ENCODE measurements at places on chromosomes 3 and 15.
A peak's percentile ranks its signal among the peaks of the same experiment; 100 is the strongest.

- DNase-seq = no peak
Measured at GRCh38 chr3:53109190-53109589, 21.0 kb downstream of the RFT1 start.

- DNase-seq = no peak
Measured at GRCh38 chr3:141723255-141723654, 14.8 kb upstream of the RNF7 start.

DNA sequence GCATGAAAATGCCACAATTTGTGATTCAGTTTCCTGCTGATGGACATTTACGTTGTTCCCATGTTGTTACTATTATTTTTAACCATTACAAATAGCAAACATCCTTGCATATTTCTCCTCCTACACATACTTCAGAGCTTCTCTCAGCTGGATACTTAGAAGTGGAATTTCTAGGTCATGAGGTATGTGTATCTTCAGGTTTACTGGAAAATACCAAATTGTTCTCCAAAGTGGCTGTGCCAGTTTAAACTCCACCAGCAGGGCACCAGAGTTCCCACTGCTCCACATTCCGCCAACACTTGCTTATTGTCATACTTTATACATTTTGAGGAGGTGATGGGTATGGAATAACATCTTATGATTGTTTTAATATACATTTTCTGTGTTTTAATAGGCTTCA is 45.7 kb downstream of the PRR23E start:
- DNase-seq = no peak

GRCh38 chr3:115814778-115815380 is 191.6 kb downstream of the GAP43 start:
- peak; percentile 71 for DNase-seq

- no peak for DNase-seq
Measured at GRCh38 chr3:109187390-109187789, 50.9 kb downstream of the C3orf85 start.

DNA sequence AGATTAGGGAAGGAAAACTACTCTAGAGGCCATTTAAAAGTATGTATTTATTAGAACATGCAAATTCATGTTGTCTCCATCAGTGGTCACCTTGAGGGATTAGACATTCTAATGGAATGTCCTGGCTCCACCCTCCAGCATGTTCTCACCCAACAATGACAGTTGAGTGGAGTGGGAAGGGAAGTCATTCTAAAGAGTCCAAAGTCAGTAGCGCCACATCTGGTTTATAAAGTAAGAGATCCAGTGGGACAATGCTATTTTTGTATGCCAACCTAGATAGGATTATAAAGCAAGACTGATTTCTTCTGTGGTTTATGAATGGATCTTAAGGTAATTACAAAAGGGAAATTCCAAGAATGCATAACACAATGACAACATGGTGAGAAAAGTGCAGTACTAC is 33.3 kb downstream of the SLC24A1 start:
- no peak for DNase-seq

DNA sequence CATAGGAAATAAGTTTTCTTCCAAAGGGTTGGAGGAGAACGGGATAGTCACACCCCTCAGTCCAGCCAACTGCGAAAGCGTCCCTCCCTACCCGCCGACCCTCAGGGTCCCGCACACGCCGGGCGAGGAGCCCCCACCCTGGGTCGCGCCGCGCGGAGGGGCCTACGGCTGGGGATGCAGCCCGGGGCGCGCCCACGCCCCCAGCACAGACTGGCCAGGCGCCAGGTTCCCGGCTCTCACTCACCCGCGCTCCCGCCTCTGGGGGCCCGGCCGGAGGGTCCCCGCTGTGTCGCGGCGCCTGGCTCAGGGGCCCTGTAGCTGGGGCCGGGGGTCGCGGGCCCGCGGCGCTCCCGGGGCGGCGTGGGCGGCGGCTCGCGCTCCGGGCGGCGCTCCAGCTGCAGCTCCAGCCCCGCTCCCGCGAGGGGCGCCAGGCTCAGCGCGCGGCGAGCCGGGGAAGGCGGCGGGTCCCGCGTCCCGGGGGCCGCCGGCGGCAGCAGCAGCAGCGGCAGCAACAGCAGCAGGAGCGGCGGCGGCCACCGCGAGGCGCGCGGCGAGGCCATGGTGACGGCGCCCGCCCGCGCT is 375 bp downstream of the HEG1 start:
- DNase-seq = no peak

GRCh38 chr3:186442162-186442561 is 80.1 kb upstream of the DGKG start:
- DNase-seq = no peak

DNA sequence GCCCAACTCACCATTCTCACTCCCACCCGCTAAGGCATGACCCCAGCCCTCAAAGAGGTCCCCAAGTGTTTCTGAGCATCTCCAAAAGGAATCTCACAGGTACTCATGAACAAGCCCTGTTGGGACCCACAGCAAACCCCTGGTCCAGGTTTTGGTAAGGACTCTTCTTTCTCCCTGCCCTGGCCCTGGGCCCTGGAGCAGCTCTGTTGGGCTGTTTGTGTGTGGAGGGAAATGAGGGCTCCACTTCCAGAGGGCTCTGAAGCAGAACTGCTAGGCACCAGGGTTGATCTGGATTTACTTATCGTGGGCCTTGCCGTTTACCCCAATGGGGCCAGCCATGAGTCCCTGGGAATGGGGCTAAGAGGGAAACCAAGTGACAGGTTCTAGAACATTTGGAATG is 92.9 kb downstream of the TLE3 start:
- DNase-seq = no peak

DNA sequence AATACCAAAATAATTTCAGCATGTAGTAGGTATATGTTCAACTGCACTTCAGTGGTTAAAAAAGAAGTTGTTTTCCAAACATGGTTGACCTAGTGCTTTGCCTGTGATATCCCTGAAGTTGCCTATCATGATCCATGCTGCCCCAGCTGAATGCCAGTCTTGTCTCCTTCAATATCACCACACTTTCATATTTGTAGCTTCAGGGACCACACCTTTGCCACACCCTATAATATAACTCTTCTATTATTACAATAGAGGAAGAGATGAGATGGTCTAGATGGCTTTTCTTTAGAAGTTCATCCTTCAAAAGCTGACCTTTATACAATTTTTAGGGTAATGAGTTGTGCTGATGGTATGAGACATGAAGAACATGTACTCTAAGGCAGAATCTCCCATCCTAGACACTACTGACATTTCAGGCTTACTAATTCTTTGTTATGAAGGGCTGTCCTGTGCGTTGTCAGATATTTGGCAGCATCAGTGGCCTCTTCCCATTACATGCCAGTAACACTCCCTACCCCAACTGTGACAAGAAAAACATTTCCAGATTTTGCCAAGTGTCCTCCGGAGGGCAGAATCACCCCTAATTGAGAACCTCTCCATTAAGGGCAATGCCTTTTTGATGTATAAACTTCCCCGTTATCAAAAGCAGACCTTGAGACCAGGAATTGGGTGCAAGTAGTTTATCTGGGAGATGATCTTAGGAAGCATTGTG is 76.2 kb upstream of the PLCL2 start:
- no peak for DNase-seq

DNA sequence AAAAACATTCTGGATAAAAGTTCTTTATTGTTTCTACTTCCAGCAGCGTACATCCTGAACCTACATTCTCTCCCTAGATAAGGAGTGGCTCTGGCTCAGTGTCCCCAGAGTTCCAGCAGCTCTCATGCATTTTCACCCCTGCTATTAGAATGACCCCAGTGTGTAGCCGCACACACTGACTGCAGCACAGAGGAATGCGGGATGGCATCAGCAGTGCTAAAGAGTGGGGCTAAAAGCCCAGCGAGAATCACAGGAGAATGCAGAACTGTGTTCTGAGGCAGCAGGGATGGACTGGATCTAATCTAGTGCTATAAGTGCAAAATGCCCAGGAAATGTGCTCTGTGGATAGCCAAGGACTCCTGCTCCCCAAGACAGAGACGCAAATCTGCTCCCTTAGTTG is 66.4 kb upstream of the TJP1 start:
- no peak for DNase-seq

DNA sequence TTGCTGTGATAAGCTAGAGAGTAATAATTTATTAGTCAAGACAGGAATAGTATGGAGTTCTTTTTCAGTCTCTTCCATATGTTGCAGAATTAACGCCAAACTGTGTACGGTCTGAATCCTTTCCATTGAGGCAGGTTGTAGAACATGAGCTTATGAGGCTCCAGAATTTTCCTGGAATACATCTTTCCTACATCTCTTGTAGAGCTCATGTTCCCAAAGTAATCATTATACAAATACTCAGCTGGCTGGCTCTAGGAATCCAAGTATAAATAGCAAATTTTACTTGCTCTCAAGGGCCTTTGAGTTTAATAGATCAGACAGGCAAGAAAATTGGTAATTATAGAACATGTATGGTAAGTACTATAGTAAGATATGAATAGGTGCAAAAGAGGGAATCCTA is 419.4 kb downstream of the RBMS3 start:
- DNase-seq = no peak

- DNase-seq = no peak
Measured at GRCh38 chr3:120753810-120754209, 11.3 kb downstream of the GTF2E1 start.

- DNase-seq = no peak
Measured at GRCh38 chr15:58206151-58206550, 68.0 kb downstream of the AQP9 start.

DNA sequence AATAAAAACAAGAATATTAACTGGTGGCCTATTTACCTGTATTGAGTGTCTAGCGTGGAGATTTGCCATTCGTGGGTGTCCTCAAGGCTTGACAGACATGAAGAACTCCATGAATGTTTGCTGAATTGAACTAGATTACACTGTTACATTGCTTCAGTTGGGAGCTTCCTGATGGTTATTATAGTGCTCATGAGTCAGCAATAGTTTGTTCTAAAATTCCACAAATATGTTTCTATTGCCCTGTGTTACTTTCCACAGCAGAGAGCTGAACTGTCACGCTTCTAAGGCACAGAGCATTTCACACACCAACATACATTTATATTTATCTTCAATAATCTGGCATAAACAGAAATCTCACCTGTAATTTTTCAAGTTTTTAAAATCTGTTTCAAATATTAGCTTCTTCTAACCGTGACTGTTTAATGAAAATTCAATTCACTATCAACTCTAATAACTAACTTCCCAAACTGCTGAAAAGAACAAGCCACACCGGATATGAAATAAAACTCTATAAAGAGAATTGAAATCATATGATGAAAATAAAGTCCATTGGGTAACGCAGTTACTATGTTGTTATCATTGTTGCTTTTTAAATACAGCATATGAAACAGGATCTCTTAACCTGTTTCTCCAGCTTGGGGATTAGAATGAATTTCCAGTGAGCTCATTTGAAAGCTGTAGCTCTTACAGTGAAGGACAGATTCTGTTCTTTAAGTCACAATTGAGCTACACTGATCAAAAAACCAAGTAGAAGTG is 61.2 kb upstream of the MCF2L2 start:
- DNase-seq = no peak

DNA sequence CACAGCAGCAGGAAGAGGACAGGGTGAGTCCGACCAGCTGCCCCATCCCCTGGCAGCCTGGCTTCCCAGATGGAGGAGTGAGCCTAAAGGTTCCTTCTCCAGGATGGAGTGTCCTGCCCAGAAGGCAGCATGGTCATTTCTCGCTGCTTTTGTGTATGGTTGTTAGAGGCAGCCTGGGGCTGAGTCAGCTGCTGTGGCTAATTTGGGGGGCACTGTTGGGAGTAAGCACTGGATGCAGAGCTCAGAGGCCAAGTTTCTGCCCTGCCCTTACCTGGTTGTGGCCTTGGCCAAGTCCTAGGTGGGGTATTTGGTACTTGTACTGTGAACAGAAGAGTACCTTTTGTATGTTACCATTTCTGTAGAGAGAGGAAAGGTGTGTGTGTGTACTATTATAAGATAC is 78.6 kb downstream of the ADAMTS7 start:
- no peak for DNase-seq

- DNase-seq = no peak
Measured at GRCh38 chr3:184321666-184322065, 7.3 kb downstream of the EIF4G1 start.

- no peak for DNase-seq
Measured at GRCh38 chr3:72844436-72844993, 3.7 kb downstream of the SHQ1 start.

GRCh38 chr3:174247687-174248152 is 611.4 kb upstream of the NAALADL2 start:
- no peak for DNase-seq
